Brain pericyte (primary cell): ENCODE measurements at places on chromosomes 11 and 22.

DNA sequence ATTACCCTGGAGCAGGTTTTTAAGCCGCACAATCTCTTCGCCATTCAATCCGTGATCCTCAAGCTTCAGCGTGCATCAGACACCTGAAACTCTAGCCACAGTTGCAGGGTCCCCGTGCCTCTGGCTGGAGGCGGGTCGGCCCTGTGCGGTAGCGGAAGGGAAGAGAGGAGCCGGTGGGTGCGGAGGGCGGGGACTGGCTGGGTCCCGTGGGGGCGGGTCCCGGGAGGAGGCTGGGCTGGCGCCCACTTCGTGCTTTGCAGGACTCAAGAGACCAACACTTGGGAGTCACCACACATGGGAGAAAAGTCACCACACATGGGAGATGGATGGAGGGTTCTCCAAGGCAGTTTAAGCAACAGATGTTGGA is 772 bp downstream of the C22orf15 start:
- no peak for DNase-seq

GRCh38 chr11:128330203-128330602 is 257.2 kb downstream of the ETS1 start:
- no peak for DNase-seq

DNA sequence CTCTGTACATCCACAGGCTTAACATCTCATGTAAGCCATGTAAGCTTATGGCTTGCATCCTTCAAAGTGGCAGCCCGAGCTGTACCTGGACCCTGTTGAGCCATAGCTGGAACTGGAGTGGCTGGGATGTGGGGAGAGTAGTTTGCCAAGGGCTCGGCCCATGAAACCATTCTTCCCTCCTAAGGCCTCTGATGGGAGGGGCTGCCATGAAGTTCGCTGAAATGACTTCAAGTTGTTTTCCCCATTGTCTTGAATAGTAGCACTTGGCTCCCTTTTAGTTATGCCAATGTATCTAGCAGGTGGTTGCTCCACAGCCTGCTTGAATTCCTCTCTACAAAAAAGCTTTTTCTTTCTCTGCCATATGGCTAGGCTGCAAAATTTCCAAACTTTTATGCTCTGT is 5.2 kb upstream of the CHORDC1 start:
- DNase-seq, result no peak

DNA sequence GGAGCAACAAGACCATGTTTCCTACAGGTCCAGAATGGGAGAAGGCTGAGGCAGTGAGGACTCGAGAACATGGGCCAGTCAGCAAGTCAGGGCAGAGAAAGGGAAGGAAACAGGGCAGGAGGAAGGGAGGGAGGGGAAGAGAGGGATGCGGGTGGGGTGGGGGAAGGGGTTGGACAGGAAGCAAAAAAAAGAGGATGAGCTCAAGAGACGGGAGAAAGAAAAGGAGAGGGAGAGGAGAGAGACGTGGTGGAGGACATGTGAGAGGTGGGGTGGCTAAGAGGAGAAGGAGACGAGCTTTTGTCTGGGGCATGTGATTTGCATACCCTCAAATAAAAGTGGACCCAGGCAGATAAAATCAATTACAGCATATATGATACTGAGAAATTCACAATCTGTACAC is 389.5 kb upstream of the B3GAT1 start:
- DNase-seq, result no peak

DNA sequence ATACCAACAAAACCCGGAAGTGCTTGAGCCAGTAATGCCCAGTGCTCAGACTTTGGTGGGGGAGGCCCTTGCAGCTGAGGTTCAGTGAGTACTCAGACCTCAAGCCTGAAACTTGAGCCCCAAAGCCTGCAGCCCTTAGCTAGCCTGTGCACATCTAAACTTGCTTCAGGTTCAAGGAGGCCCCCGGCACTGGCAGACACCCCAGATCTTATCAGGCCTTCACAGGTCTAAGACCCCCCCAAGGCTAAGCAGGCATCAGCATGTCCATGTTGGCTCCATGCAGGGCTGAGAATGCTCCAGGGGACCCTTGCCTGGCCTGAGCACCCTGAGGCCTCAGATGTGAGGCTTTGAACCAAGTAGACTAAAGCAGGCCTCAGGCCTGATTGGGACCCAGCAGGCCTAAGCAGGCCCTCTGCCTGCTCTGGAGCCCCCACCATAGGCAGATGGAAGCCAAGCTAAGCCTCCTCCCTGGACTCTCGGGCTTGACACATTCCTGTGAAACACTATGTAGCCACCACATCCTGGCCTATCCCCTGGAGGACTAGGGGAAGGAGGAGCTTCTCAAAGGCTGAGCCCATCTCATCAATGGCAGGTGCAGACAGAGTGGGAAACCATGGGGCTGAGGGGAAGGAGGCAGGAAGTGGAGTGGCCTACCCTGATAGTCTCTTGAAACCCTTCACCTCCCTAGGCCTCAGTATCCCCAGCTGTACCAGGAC is 1.2 kb upstream of the CASTOR1 start:
- no peak for DNase-seq

GRCh38 chr11:110894224-110894623 is 182.0 kb upstream of the ARHGAP20 start:
- no peak for DNase-seq

DNA sequence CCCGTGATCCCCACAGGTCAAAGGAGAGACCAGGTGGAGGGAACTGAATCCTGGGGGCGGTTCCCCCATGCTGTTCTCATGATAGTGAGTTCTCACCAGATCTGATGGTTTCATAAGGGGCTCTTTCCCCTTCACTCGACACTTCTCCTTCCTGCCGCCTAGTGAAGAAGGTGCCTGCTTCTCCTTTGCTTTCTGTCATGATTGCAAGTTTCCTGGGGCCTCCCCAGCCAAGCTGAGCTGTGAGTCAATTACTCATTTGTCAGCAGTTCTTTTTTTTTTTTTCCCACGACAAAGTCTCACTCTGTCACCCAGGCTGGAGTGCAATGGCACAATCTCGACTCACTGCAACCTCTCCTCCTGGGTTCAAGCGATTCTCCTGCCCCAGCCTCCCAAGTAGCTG is 1530.4 kb downstream of the BRD1 start:
- no peak for DNase-seq

- DNase-seq, result no peak
Observed at GRCh38 chr22:37253126-37253660, 9.1 kb upstream of the RAC2 start.

DNA sequence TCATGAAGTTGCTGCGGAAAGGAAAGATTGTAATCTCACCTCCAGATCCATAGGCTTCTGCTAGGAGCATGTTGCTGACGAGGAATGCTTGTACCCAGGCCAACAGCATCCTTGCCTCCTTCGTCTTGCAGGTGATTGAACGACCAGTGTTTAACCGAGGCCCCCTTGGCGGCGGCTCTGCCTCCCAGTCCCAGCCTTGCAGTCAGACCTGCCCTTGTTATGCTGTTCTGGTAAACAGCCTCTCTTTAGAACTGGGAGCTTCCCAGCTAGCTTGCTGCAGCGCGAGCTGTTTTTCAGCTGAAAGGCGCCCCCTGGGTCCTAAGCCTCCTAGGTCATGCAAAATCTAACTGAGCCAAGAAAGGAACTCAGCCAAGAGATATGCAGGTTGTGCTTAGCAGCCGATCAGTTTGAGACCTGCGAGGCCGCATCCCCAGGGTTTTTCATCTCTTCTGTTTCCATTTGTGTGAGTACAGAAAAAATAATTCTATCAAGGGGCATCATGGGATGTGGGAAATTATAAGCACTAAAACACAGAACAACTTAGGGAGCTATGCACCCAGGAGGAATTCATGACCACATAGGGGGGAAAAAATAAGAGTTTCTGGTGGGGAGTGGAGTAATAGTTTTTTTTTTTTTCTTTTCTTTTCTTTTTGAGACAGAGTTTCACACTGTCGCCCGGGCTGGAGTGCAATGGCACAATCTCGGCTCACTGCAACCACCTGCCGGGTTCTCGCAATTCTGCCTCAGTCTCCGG is at the start of gene PIK3IP1:
PIK3IP1 (minus strand) TSS at position 253 of the 754 bp plus-strand sequence; CDS start at position 109, 144 bp downstream.
- DNase-seq, result peak; percentile 33

GRCh38 chr22:25219948-25220442 is 556 bp downstream of the CRYBB2 start:
- DNase-seq, result no peak

DNA sequence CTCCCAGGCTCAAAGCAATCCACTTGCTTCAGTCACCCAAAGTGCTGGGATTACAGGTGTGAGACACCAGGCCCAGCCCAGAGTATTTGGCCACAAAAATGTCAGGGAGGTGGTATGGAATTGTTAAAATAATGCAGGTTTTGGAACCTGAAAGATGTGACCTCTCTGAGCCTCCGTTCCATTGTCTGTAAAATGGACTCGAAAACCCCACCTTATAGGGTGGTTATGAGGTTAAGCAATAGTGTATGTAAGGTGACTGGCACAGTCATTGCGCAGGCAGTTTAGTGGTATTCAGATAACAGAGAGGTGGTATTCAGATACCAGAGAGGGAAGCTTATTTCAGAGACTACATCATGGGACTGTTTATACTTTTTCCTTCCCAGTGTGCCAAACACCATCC is 52.5 kb upstream of the PRSS23 start:
- no peak for DNase-seq

DNA sequence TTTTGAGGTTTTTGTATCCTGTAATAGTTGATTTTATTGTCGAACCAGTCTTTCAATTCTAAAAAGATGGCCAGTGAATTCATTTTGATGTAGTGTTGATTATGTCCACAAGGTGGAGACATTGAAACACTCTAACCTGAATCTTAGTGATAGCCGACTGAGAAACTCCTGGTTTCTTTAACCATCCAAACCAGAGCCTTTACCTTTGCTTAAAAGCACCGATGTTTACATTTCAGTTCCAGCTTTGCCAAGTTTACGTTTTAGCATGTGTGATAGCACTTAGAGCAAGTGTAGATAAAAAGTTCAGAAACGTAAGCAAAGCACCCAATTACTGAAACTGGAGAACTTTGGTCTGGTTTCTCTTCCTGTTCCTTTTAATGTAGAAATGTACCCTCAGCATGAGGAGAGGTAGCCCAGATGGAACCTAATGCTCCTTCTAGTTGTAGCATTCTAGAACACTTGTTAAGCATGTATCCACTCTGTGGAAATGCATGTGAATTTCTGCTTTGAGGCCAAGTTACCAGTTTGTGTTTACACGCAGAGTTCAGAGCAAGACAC is 208.6 kb downstream of the DBX1 start:
- no peak for DNase-seq

DNA sequence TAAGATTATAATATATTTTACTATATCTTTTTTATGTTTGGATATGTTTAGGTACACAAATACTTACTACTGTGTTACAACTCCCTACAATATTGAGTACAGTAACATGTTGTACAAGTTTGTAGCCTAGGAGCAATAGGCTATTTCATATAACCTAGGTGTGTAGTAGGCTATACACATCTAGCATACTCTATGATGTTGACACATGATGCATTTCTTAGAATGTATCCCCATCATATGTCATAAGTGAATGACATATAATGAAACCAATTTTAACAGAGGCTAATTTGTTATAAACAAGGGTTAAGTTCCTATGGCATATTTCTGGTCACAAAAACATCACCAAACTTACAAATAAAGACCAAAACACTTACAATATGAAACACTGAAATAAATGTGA is 86.5 kb upstream of the RRM1 start:
- no peak for DNase-seq

DNA sequence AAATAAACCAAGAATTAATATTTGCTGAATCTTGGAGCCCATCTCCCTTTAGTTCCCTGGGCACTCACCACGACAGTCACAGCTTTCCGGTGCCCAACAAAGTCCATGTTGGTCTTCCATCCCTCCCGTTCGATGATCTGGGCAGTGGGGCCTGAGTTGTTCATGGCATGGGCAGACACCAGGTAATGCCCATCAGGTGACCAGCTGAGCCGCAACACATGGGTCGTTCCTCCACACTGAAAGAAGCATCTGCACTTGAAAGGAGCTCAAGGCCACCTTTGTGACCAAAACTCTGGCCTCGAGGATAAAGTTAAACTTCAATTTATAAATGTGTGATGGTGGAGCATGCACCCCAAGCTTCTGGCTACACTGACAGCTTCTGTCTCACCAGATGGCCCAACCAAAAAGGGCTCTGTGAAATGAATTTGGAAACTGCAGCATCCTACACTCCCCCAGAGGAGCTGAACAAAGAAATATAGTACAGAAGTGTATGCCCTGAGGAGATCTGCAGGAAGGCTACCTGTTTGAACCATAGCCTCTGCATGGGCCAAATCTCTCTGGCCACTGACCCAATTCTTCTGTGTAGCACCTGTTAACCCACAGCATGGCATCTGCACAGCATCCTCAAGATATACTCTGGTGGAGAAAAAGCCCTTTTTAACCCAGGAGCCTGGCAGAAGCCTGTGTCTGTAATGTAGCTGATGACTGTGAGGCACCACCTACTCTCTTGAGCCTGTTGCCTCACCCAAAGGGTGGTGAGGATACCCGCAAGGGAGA is 37.1 kb downstream of the HIRA start:
- no peak for DNase-seq

- DNase-seq, result no peak
Observed at GRCh38 chr11:119750056-119750455, 21.1 kb upstream of the NECTIN1 start.

- no peak for DNase-seq
Observed at GRCh38 chr11:114290503-114291235, 5.5 kb upstream of the NNMT start.

DNA sequence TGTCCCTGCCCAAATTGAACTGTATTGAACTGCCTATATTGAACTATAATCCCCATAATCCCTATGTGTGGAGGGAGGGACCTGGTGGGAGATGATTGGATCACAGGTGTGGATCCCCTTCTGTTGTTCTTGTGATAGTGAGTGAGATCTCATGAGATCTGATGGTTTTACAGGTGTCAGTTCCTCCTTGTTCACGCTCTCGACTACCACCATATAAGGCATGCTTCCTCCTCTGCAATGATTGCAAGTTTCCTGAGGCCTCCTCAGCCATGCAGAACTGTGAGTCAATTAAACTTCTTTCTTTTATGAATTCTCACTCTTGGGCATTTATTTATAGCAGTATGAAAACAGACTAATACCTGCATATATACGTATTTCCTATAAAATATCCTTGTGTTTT is 206.5 kb upstream of the PDGFD start:
- DNase-seq, result no peak

DNA sequence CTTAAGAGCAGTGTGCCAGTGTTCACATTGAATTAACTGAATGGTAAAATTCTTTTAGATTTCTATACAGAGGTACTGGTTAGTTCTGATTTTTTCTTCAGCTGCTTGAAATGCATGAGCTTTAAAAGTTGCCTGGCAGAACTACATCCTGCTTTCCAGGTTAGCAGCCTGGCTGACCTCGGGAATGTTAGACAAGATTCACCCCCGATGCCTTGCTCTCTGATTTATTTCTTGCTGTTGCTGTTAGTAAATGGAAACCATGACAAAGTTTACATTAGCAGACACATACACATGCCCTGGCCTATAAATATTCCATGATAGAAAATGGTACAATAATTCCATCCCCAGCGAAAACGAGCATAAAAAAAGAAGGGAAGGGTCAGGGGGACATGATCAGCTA is 47.0 kb downstream of the WT1 start:
- DNase-seq, result no peak
